ENCODE measurements at places on chromosomes 3 and 15. TPM values are rescaled to one million over a fixed set of nuclear protein-coding genes. Genes with fewer than 3 reads are reported as not detected.

EPHB3 gene
- polyA plus RNA-seq = 29.5 TPM

SLC12A1 gene
- 230 TPM for polyA plus RNA-seq

CLRN1 gene
- not detected for polyA plus RNA-seq

SPATA12 gene
- 0.04 TPM for polyA plus RNA-seq

COL8A1 gene
- polyA plus RNA-seq = 7.9 TPM

A4GNT gene
- polyA plus RNA-seq = 3.3 TPM

ALCAM gene
- 112 TPM for polyA plus RNA-seq

- DNase-seq = no peak
Observed at GRCh38 chr15:25862472-25863110, 536 bp downstream of the ATP10A start.

GRCh38 chr15:35928847-35929246 is 382.9 kb upstream of the DPH6 start:
- DNase-seq = no peak

DNA sequence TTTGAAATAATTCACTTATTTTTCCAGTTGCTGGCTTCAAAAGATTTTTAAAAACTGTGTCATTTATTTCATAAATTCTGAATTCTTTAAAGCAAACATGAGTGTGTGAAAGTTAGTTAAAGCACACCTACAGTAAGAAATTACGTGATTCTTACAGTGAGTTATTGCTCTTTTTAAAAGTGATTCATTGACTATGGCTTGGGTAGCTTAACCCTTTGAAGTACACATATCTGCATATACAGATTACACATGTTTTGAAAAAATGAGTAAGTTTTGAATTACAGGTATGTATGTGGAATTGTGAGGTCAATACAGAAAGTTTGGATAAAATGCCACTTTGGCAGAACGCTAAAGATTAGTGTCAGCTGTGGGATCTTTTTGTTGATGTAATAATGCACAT is 64.5 kb upstream of the MBNL1 start:
- DNase-seq = no peak

DNA sequence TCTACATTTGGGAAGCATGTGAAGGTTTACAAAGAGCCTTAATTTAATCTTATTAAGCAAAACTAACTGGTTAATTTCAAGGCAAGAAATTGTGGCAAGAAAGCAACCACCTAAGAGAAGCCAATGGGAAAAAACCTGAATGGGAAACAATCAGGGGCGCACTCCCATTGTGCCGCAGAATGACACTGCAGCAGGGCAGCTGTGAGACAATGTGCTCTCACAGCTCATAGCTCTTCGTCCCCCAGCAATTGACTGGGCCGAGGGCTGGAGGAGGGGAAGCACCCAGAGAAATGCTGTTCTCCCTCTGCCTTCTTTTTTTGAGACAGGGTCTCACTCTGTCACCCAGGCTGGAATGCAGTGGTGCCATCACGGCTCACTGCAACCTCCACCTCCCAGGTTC is 93.3 kb upstream of the RAD18 start:
- no peak for DNase-seq

DNA sequence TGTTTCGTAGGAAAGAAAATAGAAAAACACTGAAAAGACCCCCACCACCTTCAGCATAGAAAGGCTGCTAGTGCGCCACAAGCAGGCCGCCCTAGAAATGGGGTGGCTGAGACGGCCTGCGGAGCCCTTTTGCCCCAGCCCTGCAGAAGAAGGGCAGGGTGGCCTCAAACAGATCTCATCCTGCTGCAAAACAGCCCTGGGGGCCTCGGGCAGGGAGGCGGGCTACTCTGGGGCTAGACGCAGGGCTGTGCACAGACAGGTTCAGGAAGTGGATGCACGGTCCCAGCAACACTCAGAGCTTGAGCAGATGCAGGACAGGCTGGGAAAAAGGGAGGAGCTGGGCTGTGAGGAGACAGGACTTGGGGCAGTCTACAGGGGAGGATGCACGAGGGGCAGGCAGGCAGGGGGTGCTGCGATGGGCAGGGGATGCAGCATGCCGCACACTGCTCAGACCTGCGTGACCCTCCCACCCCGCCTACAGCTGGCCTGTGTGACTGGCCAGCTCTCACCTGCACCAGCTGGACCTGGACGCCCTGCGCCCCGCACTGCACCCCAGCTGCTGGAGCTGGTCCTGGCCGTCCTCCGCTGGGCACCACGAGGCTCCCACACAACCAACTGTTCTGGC is 34.3 kb downstream of the ZXDC start:
- DNase-seq = no peak

GRCh38 chr15:52464478-52464877 is 64.2 kb downstream of the MYO5A start:
- no peak for DNase-seq
